ENCODE measurements at places on chromosomes 6 and 20.

DNA sequence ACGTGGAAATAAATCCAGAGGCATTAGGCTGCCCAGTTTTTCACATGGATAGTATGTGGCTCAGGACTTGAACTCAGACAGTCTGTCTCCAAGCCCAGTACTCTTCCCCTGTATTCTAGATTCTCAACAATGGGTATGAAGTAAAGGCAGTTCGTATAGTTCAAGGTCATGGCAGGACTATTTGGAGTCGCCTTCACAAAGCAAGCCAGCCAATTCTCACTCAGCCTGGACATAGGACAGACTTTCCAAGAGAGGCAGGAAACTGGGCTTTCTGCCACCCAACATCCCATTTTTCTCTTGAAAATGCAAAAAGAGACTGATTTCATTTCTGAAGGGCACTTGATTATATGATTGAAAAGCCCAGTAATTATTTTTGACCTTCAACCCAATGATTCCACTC is 111.0 kb downstream of the EDN1 start:
- DNase-seq: no peak

GRCh38 chr20:56420028-56420427 is 8.0 kb downstream of the CASS4 start:
- no peak for DNase-seq

DNA sequence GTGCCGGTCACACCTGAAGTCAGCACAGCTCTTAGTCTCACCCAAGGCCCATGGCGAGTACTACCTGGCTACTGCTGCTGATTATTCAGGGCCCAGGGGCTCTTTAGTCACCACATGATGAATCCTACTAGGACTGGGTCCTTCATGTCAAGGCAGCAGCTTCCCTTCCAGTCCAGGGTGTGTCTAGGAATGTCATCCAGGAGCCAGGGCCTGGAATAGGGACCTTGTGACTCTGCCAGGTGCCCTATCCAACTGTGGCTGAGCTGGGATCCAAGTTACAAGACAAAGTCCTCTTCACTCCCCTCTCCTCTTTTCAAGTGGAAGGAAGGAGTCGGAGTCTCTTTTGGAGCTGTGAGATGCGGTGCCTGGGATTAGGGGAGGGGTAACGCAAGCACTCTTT is 85.5 kb downstream of the CFAP61 start:
- DNase-seq: no peak

DNA sequence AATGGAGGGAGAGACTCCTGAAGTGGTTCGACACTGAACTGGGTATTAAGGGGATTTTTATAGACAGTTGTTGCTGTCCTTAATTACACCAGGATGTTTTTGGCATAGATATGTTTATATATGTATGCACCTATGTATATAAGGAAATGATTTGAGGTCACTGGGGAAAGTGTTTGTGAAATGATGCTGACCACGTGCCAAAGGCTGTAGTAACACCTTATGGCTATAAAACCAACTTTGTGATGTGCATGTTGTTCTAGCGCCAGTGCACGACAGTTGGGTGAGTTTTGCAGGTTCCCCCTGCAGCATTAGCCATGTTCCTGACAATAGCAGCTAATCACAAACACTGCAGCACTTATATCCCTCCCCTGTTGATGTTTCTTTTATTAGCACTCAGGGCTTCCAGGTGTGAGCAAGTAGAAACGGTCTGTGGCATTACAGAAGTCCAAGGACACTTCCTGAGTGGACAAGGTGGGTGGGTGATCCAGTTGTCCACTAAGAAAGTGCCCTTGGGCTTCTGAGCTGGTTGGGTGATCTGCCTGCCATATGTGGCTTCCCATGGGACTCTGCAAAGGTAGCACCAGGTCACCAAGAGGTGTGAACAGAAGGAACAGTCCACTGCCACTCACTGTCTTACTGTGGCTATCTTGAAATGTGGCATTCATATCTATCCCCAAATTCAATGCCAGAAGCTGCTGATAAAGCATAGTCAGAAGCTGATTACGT is 63.0 kb upstream of the RBM24 start:
- DNase-seq: no peak

DNA sequence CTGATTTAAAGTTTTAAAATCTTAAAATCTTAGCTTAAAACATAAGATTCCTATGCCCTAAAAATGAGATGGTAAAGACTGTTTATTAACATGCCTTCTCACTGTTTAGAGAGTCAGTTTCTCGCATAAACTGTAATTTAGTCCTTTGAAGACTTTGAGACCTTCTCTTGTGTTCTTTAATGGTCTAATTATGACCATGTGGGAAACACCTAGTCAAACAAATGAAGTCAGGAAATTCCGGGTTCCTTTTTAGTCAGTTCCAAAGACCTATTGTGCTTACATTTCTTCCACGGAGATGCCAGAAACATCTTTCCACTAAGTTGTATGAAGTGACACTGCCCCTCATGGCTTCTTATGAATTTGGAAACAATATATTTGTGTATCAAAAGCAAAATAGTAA is 64.2 kb upstream of the KIF25 start:
- no peak for DNase-seq

DNA sequence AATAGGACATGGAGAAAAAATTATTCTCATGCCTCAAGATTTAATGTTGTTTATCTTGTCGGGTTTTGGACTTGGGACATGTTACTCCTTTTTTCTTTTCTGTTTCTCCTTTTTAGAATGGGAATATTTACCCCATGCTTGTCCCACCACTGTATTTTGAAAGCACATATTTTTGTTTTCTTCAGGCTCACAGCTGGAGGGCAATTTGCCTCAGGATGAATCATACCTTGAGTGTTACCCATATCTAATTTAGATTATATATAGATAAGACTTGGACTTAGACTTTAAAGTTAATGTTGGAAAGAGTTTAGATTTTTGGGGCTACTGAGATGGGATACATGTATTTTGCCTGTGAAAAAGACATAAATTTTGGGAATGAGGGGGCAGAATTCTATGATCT is 541.6 kb upstream of the MAN1A1 start:
- DNase-seq: no peak

- no peak for DNase-seq
Measured at GRCh38 chr6:139313784-139314545, 22.2 kb upstream of the TXLNB start.

- no peak for DNase-seq
Measured at GRCh38 chr6:50862176-50862575, 43.5 kb downstream of the TFAP2B start.

Measured in NCI-H1417 treated with DMSO at 0.1 percent for 48 hours (cell line).